ENCODE measurements at places on chromosomes 1 and 21.
A peak's percentile ranks its signal among the peaks of the same experiment; 100 is the strongest.

DNA sequence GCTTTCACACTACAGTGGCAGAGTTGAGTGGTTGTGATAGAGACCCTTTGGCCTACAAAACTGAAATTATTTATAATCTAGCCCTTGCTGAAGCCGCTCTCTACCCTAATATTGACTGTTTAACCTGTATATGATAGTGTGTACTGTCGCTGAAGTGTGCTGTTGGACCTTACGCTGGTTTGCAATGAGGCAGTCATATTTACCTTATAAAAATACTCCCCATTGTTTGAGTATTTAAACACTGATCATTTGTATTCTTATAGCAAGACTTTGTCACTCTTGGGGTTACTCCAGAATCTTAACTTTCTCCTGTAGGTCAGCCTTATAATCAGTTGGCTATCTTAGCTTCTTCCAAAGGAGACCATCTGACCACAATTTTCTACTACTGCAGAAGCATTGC lies 56.3 kb downstream of the SMG7 start:
- DNase-seq, result no peak

DNA sequence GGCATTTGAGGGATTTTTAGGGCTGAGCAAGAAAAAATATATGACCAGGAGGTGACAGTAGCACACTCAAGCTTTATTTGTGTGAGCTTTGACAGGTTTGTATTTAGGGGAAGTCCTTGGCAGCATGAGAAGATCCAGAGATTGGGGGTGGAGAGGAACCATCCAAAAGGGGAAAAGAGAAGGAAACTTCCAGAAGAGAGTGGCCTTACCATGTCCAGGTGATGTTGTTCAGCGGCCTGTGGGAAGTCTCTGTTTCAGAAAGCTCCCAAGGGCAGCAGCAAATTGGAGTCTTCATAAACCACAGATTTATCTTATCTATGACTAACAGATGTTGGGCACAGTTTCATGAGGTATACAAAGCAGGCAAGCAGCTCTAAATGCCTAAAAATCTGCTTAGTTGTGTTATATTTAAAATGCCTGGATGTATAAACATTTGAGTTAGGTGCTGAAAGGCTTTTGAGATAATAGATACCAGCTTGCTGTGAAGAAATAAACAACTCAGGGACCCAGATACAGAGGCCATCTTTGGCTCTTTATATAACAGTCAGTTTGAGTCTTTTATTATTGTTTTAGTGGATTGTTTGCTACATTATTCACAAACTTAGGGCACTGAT lies 21.2 kb upstream of the ADAR start:
- DNase-seq, result no peak

GRCh38 chr1:44501047-44501890 lies 96.2 kb downstream of the RNF220 start:
- no peak for DNase-seq

- DNase-seq, result no peak
These were observed 6.3 kb downstream of the ZMPSTE24 start for GRCh38 chr1:40264354-40264781.

GRCh38 chr1:233790662-233791371 lies 113.7 kb upstream of the SLC35F3 start:
- DNase-seq, result peak; percentile 7

GRCh38 chr21:46081862-46082712 lies 15.8 kb upstream of the COL6A2 start:
- DNase-seq, result no peak

GRCh38 chr1:165575468-165576099 lies 31.8 kb downstream of the LRRC52 start:
- DNase-seq, result no peak

- DNase-seq, result no peak
These were observed 77.0 kb downstream of the SKI start for GRCh38 chr1:2304921-2305681.

GRCh38 chr1:38003261-38004250 lies 1.8 kb downstream of the FHL3 start:
- no peak for DNase-seq

- no peak for DNase-seq
These were observed 977.9 kb downstream of the ADGRL2 start for GRCh38 chr1:82778612-82779011.

- DNase-seq, result no peak
These were observed 77.0 kb upstream of the KRTAP19-8 start for GRCh38 chr21:31115249-31115648.

GRCh38 chr21:39632796-39633442 lies 20.2 kb downstream of the B3GALT5 start:
- DNase-seq, result no peak

GRCh38 chr1:196376630-196377328 lies 231.5 kb downstream of the KCNT2 start:
- DNase-seq, result no peak

DNA sequence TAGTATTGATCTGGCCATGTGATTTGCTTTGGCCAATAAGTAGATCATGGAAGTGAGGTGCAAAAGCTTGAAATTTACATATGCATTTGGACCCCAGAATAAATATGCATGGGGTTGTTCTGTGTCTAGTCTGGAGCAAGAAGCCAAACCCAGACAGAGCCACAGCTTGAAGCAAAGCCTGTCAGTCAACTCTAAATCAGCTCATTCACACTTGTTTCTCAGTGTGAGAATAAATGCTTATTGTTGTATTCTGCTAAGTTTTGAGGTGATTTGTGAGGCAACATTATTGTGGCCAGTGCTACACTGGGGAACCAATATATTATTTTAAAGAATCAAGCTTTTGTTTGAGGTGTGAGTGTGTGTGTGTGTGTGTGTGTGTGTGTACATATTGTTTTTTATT lies 12.2 kb upstream of the PGLYRP3 start:
- DNase-seq, result no peak

DNA sequence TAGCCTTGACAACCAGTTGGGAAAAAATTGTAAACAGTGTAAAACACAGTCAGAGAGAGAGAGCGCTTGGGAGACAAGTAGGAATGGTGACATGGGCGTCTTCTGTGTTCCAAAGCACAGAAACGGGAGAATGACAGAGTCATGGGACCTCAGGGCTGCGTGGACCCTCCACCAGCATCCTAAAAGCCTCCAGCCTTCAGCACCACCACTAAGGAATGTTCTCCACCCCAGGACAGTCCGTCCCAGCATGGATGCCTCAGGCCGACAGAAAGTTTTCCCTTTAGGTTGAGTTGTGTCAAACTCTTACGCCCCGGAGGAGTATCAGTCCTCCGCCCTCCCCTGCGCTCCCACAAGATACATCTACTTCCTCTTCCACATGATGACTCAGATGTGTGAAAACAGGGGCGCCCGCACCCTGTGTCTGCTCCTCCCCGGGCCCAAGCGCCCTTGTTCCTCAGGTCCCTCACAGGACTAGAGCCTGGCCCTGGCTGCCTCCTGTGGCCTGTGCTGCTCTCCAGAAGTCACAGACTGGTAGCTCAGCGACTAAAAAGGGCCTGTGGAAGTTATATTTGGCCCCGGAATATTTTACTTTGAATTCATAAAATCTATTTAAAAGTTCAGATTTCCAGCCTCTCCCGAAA lies 63.9 kb upstream of the EFHD2 start:
- peak; percentile 56 for DNase-seq

GRCh38 chr1:58670181-58670580 lies 29.7 kb downstream of the MYSM1 start:
- DNase-seq, result no peak

- no peak for DNase-seq
These were observed 325.9 kb upstream of the AJAP1 start for GRCh38 chr1:4328402-4329071.

GRCh38 chr1:156383023-156383422 lies 14.0 kb downstream of the RHBG start:
- peak; percentile 54 for DNase-seq
